ENCODE measurements at places on chromosomes 2 and 18.

DNA sequence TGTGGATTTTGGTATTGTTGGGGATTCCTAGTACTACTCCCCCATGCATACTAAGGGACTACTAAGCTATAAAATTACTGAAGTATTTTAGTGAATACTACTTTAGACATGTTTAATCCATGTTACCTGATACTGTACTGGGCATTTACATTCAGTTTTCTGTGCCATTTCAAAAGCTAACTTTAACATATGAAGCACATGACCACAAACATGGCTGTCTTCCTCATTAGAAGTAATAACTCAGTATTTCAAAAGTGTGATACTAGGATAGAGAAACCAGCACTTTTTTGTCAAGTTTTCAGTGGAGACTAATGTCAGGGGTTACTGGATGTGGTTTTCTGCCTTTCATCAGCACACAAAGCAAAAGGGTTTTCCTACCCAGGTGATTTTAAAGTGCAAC lies 27.9 kb downstream of the WDR33 start:
- DNase-seq, result no peak

DNA sequence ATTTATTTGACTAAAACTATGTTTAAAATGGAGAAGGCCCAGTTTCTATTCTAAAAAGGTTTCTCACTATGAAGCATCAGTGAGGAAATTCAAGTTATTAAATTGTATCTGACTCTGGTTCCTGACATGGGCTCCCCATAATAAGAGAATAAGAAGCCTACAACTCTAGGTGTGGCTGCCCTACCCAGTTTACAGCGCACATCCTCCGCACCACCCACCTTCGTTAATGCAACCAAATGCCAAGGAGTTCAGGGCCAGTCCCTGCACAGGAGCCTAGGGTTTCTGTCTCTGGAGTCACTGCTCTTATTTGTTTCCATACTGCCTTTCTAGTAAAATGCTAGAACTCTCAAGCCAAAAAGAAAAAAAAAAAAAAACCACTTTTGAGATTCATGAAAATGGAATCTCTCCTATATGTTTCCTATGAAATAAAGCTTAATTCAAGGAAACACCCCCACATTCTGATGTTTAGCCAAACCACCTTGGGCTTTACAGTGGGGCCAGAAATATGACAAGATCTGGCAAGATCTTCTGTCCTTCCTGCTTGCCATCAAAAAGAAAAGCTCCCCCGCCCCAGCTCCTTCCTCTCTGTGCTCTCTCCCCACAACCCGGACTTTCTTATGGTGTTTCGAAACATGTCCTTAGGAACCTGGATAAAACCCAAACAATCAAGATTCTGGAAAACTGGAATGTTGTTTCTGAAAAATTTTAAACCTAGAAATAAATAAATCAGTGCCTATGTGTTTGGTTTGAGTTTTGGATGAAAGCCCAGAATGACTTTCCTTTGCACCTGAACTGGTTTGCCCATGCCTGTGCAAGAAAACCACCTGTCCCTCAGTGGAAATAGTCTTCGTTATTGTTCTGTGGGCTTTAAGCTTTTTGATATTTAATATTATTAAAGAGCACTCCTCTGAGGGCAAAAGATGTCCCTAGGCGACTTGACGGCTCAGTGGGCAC lies 136.7 kb downstream of the SP3 start:
- DNase-seq, result no peak

GRCh38 chr2:18701546-18701945 lies 112.2 kb upstream of the NT5C1B start:
- DNase-seq, result no peak

DNA sequence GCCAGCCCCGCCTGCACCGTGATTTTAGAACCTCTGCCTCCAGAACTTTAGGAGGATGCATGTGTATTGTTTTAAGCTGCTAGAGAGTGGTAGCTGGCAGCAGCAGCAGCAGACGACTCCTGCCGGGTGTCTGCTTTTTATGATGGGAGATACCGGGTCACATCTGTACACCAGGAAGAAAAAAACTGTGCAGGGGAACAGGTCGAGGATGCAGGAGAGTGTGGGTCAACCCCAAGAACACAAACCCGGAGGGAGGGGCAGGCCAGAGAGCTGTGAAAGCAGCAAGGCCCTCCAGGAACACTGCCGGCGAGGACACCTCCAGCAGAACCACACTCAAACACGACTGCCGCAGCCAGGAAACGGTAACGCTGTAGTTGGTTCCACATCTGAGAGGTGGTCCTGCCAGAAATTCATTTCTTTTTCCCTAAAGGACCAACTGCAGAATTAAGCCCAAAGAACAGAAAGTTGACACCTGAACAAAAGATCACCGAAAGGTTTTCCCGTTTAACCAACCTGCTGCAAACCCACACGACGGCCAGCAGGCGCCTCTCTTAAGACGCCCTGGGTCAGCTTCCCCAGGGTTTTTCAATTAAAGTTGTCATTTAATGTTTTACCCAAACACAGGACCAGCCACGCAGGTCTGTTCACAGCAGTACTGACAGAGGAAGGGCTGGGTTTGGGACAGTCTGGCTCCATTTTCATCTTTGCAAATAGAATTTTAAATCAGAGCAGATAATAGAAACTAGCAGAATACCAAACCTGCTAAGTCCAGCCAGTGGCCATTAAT lies 60.5 kb downstream of the NDUFA10 start:
- no peak for DNase-seq

GRCh38 chr2:30492619-30493018 lies 45.6 kb downstream of the LCLAT1 start:
- DNase-seq, result no peak

- DNase-seq, result no peak
These were observed 198.7 kb downstream of the TGIF1 start for GRCh38 chr18:3648641-3649040.

GRCh38 chr2:37344453-37345361 lies at the start of gene QPCT:
QPCT (plus strand) TSS chr2:37344630; CDS start chr2:37344732, 102 bp downstream.
- DNase-seq, result peak; percentile 35

DNA sequence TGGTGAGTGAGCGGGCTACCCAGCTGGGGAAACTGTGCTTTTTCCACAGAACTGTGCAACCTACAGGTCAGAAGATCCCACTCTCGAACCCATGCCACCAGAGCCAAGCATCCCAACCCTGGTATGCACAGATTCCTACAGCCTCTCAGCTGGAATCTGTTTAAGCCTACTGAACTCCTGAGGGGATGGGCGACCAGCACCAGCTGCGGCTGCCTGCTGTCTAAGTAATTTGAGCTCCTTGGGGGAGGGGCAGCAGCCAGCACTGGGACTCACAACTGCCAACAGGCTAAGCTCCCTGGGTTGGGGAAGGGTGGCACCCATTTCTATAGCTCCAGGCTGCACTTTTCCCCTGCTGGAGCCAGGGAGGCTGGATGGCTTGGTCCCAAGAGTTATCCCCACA lies 11.8 kb downstream of the CYP27C1 start:
- DNase-seq, result peak; percentile 98

DNA sequence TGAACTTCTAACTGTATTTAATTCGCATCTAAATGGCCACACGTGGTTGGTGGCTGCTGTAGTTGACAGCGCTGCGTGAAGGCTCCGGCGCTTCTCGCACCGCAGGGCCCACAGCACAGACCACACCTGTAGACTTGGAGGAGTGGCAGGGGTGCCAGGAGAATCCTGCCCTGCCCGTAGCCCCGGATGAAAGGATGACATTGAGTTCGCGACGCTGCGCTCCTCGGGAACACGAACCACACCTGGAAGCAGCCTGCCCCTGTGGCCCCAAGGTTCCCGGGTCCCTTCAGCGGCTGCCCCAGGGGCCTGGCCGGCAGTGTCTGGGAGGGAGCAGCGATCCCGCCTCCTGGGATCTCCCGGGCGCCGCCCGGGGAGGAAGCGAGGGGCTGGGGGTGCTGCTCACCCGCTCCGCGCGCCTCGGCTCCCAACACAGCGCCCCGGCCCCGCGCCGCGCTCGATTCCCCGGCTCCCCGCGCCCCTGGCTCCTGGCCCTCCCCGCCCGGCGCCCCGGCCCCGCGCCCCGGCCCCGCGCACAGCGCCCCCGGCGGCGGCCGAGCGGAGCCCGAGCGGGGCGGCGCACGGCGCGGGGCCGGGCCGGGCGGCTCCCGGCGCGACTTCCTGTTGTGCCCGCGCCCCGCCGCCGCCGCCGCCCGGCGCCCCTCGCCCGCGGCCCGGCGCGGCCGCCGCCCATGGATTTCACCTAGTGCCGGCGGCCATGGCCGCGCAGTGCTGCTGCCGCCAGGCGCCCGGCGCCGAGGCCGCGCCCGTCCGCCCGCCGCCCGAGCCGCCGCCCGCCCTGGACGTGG lies at the start of gene RNPEPL1:
TSS of gene RNPEPL1 (plus strand) at position 613 of the 806 bp plus-strand sequence. CDS start at position 716, 103 bp downstream.
- peak; percentile 39 for DNase-seq

GRCh38 chr2:86094229-86094628 lies 11.5 kb downstream of the POLR1A start:
- DNase-seq, result no peak

DNA sequence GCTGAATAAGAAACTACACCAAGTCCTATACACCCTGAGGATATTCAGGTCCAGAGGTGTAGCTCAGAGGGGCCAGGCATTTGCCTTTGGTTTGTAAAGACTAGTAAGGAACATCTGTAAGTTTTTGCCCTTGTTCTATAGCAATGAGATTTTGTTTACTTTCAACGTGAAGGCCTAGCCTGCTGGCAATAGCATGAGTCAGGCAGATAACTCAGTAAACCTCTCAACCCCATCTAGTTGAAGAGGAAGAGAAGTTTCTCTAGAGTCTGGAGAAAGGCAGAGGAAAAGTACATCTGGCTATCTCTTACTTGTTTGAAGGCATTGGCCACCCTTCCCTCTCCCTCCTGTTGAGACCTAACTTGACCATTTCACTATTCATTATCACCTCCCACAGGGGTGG lies 70.3 kb upstream of the ZNF521 start:
- no peak for DNase-seq

DNA sequence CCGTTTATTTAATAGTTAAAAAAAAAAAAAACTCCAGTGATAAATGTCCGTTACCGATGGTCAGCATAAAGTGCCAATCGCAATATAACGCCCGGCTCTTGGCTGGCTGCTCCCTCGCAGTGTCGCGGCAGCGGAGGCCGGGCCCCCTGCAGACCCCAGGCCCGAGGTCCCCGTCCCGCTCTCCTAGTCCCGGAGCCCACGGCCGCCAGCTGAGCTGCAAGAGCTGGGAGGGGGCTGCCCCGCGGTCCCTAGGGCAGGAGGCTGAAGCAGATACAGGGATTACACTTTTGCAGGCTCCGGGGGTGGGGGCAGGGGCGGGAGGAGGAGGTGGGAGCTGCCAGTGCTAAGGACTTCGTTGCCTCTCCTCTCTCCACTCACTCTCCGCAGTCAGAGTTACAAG lies 6.9 kb downstream of the OSR1 start:
- DNase-seq, result no peak

- no peak for DNase-seq
These were observed 59.7 kb downstream of the MAP4K3 start for GRCh38 chr2:39377226-39377939.

- DNase-seq, result no peak
These were observed 88.3 kb downstream of the DSC3 start for GRCh38 chr18:30954262-30954661.

DNA sequence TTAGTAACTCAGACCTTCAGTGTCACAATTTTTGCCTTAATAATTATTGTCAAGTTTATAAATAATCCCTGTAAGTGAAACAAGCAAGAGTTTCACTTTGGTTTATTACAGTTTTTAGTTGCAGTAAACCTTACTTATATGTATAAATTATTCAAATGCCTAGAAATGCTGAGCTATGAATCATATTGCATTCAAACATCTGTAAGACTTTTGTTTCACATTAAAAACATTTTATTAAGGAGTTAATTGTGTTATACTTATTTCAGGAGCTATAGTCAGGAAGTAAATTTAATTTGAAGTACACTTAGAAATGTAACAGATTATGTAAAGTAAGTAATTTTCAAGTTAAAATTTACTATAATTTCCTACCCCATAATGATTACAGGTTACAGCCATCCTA lies 3.9 kb upstream of the ETAA1 start:
- DNase-seq, result no peak

GRCh38 chr2:29583104-29583503 lies 338.3 kb downstream of the ALK start:
- no peak for DNase-seq

DNA sequence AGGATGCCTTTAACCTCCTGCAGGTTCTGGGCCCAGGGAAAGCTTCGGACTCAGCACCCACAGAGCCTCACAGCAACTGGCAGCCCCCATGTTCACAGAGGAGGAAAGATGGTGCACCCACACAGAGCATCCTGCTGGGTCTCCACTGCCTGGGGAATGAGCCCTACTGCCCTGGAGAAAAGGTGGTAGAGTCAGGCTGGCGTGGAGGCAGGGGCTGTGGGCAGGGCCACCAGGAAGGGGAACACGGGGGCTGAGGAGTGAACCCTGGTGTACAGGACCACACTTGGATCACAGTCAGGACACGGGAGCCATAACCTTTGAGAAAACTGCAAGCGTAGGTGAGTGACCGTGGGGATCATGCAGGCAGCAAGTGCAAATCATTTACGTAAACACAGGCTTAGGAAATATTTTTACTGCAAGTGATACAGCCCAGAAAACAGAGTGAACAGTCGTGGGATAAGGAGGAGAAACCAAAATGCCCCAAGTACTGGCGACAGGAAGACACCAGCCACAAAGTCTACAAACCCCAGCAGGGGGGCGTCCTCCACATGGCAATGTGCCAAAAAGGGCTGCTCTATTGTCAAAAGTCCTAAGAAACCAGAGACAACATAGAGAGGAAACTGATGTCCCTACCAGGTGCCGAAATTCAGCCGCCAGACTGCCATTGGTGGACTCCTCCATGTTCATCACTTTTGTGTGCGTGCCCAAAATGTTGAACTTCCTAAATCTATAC lies 27.6 kb downstream of the STAT1 start:
- no peak for DNase-seq

DNA sequence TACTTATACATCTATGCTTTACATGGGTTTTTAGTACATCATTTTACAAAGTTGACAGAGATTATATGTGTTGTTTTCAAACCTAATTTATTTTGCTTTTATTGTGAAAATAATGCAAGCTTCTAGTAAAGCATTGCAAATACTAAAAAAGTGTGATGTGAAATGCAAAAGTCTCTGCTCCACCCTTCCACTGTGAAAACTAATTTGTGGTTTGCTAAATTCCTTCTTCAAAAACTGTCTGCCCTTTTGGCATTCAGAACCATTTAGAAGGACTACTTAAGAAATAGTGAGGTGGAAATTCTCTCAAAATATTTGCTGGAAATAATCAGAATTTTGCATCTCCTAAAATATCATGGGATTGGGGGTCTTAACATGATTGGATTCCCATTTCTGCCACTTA lies 78.4 kb downstream of the CSRNP3 start:
- DNase-seq, result no peak

DNA sequence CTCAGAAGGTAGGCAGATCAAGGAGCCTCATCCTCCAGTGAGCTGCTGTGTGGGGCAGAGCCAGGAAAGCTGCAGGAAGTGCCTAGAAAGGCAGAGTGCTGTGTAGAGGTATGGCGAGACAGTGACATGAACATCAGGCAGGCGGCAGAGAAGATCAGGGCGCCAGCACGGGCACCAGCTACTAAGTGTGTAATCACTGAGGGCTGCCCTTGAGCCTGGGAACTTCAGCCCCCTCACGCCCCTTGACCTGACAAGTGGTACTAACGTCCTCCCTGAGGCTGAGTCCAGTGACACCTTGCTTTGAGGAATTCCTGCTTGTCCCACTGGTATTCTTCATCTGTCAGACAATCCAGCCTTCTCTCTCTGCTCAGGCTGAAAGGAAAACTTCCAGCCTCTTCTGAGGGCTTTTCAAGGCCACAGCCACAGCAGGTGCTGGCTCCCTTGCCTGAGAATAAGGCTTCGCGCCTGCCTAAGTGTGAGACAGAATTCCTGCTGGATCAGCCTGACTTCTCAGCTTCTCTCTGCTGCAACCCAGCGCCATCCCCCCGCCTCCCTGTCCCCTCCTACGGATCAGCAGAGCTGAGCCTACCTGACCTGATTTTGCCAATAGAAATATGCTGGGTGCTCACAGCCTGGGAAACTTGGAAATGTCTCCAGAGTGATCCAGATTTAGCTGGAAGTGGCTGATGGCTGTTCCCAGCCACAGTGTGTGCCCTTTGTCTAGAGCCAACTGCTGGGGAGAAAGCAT lies 148.0 kb downstream of the SMAD7 start:
- no peak for DNase-seq
